ENCODE measurements at places on chromosomes 3 and 15.

- no peak for DNase-seq
These were observed 18.3 kb downstream of the SHC4 start for GRCh38 chr15:48945386-48945785.

DNA sequence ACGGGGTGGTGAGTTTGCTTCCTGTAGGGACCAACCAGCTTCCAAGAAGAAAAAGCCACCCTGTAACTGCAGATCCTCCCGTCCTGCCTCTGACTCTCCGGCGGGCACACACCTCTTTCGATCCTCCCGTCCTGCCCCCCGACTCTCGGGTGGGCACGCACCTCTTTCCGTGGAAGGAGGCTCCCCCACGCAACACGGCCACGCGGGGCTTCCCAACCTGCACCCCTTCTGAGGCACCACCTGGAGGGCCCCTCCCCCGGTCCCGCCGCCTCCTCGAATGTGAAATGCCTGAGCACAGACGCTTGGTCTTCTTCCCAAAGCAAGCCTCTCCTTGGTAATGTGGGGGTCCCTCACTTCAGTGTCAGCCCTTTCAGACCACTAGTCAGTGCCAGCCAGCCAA lies 7.3 kb downstream of the ADAMTS17 start:
- DNase-seq = no peak

GRCh38 chr3:98963546-98963945 lies 62.1 kb upstream of the DCBLD2 start:
- DNase-seq = no peak

DNA sequence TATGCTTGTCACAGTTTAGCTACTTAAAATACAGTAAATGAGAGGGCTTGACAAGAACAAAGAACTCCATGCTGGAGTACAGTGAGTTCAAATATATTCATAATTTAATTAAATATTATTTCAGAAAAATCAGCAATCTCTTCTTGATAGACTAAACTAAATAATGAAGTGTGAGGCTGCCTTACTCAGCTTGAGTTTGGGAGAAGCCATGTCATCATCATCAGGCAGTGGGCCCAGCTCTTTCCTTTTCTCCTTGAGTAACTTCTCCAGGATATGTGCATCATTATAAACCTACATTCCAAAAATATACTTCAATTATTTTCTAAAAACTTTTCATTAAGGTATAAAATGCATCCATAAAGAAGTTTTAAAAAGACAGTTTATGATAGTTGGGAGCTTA lies 70.5 kb downstream of the PBRM1 start:
- no peak for DNase-seq

- DNase-seq = no peak
These were observed 21.8 kb downstream of the PCOLCE2 start for GRCh38 chr3:142866841-142867631.

GRCh38 chr3:196662711-196663571 lies 23.4 kb downstream of the NRROS start:
- DNase-seq = no peak

- DNase-seq = no peak
These were observed 23.1 kb downstream of the ALPK3 start for GRCh38 chr15:84840255-84840654.

DNA sequence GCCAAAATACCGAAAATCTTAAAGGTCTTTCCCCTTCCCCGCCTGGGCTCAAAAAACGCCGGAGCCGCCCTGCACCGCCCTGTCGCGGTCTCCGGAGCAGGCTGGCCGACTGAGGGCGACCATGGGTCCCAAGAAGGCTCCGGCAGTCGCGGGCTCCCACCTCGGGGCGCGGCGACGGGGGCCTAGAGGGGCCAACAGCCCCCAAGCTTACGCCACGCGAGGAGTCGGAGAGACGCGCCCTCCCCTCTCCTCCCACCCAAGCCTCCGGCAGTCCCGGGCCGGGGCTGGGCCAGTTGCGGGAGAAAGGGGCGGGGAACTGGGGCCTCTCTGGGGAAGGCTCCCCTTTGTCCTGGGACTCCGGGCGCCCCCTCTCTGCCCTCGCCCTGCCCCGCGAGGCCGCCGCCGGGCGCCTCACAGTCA lies 69.2 kb downstream of the GOLGA8B start:
- DNase-seq = peak; percentile 19

- no peak for DNase-seq
These were observed 50.6 kb upstream of the SPATA16 start for GRCh38 chr3:173191611-173192010.

- DNase-seq = no peak
These were observed 52.6 kb downstream of the AGTR1 start for GRCh38 chr3:148750296-148750695.

GRCh38 chr3:50327129-50327528 lies 894 bp downstream of the TUSC2 start:
- DNase-seq = no peak

DNA sequence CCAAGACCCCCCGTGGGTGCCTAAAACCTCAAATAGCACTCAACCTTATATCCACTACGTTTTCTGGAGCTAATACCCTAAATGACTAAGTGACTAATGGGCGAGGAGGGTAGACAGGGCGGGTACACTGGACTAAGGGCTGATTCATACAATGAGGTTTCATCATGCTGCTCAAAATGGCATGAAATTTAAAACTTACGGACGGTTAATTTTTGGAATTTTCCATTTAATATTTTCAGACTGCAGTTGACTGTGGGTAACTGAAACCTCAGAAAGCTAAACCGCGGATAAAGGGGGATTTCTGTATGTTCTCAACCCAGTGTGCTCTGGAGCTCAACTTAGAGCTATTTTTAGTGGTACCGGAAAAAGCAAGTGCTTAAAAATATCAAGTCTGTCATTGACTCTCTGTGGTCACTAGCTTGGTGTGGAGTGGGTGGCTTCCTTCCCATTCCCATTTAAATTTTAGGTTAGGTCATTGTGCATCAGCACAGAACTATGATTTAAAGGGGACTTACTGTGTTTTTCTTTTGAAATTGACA lies 72.9 kb downstream of the LRRC28 start:
- DNase-seq = peak; percentile 6

DNA sequence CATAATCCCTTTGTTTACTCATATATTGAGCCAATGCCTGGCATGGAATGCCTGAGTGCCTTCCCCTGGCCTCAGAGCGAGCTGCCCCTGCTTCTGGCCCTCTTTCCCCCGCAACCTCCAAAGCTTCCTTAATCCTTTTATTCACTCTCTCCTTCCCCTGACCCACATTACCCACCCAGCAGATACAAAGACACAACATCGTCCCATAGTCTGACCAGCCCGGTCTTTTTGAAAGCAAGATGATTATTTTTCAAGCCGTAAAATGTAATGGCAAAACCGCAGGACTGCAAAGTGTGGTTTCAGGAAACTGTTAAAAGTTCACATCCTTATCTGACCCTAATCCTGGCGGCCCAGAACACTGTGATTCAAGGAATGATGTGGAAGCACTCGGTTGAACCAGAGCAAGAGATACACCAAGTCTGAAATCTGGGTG lies 78.4 kb upstream of the LRTM1 start:
- DNase-seq = no peak

- DNase-seq = no peak
These were observed 9.7 kb downstream of the CCDC12 start for GRCh38 chr3:46966811-46967210.

GRCh38 chr15:61681676-61682075 lies 378.6 kb downstream of the VPS13C start:
- no peak for DNase-seq

DNA sequence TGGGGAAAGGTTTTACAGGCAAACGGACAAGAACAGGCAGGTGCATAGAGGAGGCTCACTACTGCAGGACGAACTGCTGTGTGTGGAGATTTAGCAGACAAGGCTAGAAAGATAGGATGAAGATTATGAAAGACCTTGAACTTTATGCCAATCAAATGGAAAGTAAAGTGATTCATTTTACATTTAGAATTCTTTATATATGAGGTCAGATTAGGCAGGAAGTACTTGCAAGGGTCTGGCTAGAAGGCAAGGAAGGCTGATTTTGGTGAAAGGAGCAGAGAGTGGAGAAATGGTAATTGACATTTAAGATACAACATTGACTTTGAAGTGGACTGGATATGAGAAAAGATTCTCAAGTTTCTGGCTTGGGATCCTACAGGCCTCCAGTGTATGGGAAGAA lies 33.6 kb downstream of the PLSCR4 start:
- no peak for DNase-seq

DNA sequence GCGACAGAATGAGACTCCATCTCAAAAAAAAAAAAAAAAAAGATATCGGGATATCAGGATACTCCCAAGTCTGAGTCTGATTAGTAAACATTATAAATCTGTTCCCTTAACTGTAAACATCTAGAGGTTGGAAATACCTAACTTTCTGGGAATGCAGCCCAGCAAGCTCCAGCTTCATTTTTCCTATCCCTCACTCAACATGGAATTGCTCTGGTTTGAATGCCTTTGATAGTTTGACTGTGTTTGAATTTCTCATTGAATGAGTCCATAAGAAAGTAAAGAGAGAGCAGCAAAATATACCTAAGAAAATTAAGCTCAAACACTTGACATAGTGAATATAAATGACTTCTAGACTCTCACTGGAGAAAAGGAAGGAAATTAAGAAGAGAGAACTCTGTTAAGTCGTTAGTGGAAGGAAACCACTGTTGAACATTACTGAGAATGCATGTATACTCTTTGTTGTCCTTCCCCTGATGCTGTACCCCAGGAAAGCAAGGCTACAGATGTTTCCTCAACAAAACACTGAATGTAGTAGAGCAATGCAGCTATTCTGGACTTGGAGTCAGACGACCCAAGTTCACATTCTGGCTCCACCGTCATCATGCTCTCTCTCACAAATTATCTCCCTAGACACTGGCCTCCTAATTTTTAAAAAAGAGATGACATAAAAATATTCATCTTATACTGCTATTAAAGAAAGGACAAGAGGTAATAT lies 62.4 kb downstream of the CD200 start:
- no peak for DNase-seq

DNA sequence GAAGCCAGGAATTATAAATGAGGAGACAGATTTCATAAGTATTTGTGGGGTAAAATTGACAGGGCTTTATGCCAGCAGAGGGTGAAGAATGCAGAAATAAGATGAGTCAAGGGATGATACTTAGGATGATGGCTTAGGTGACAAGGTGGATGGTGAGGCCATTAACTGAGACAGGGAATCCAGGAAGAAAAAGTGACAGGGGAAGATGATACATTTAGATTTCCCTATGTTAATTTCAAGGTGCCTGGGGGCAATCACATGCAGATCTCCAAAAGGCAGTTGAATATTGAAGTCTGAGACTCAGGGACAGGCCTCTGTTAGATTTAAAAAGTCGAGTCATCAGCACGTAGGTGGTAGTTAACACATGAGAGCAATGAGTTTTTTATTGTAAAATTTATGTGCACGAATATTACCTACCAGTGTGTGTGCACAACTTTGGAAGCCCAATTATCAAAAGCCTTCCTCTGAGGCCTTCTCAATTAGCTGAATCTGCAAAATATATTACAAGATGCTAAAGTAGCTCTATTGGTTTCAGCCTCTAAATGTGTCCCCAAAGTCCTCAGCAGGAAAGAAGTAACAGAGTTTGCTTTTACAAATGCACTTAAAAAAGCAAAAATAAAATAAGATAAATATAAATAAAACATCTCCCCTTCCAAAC lies 67.9 kb upstream of the CHL1 start:
- DNase-seq = no peak

- no peak for DNase-seq
These were observed 59.7 kb downstream of the GHSR start for GRCh38 chr3:172388412-172389078.

DNA sequence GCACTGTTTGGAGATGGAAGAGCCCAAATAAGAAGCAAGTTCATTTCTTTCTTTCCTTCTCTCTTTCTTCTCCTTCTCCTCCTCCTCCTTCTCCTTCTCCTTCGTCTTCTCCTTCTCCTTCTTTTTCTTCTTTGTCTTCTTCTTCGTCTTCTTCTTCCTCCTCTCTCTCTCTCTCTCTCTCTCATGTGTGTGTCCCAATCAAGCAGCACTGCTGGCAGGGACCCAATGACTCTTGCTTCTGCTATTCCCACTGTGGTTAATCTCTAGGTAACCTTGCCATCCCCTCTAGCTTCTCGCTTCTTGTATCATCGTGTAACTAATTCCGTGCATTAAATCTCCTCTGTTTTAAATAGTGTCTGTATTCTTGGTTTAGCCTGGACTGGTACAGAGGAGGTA lies 26.1 kb upstream of the ZNF280D start:
- DNase-seq = no peak

GRCh38 chr3:9324944-9325343 lies 37.9 kb upstream of the THUMPD3 start:
- DNase-seq = no peak

DNA sequence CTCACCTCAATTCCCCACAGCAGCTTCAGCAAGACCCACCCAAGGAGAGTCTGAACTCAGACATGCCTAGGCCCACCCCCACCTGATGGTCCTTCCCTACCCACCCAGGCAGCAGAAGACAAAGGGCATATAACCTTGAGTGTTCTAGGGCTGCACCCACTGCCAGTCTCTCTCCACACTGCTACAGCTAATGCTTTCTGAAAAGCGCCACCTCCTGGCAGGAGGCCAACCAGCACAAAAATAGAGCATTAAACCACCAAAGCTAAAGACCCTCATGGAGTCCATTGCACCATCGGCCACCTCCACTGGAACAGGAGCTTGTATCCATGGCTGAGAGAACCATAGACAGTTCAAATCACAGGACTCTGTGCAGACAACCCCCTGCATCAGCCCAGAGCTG lies 11.3 kb upstream of the RPL39L start:
- peak; percentile 35 for DNase-seq

- no peak for DNase-seq
These were observed 9.1 kb downstream of the ABHD5 start for GRCh38 chr3:43699864-43700263.

- no peak for DNase-seq
These were observed 99.8 kb downstream of the MYH15 start for GRCh38 chr3:108410531-108410984.

- no peak for DNase-seq
These were observed 164.7 kb downstream of the SQOR start for GRCh38 chr15:45799508-45799907.

GRCh38 chr3:102715030-102715697 lies 280.3 kb downstream of the ZPLD1 start:
- DNase-seq = no peak

DNA sequence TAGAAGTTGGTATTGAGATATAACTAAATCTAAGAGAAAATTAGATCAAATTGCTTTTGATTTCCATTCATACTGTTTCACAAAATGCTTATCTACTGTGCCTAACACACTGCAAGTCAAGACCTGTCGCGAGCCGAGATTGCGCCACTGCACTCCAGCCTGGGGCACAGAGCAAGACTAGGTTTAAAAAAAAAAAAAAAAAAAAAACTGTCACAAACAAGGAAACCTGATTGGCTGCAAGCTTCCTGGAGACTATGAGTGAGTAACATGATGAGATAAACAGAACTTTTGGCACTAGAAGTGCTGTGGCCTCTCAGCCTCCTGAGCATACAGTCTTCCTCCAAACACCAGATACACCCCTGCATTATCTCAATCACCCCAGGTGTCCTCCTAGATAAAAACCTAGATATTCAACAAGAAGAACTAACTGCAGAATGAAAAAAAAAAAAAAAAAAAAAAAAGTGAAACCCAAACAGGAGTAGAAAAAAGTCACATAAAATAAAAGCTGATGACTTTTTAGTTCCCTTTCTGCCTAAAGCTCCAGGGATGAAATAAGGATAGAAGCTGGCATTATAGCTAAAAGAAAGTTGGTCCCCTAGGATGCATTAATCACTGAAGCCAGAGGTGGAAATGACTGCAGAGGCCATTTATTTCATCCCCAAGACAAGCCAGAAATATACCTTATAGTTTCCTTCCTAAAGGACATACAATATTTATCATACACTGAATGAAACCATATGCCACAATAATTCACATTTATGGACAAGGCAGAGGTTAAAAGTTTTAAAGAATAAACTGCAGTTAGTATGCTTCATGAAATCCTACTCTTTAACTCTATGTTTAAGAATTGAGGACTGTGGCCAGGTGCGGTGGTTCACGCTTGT lies 82.4 kb downstream of the P3H2 start:
- no peak for DNase-seq

Measured in T-helper 2 cell treated with Interferon-gamma antibody and Interleukin-4, amounts not matched to agents 5 μg/mL and 100 μg/mL, for 36 hours (primary cell).